ENCODE measurements at places on chromosomes 3 and 15.

DNA sequence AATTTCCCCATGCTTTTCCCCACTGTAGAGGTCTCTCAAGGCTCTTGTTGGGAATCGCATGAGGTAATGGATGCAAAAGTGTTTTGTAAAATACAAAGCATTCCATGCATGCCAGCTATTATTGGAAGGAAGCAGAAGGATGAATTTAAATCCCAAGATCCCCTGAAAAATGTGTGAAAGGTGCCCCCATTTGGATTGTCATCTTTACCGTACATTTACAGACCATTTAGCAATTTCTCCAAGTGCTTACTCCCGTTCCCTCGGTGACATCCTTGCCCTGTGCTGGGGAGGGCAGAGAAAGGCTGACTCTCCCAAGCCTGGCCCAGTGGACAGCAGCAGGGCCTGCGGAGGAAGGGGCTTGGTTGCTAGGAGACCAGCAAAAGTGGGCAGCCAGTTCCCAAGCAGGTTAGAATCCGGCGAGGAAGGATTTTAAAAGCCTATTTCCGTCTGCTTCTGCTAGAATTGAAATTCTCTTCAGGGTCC lies 31.1 kb upstream of the NEO1 start:
- DNase-seq = no peak

DNA sequence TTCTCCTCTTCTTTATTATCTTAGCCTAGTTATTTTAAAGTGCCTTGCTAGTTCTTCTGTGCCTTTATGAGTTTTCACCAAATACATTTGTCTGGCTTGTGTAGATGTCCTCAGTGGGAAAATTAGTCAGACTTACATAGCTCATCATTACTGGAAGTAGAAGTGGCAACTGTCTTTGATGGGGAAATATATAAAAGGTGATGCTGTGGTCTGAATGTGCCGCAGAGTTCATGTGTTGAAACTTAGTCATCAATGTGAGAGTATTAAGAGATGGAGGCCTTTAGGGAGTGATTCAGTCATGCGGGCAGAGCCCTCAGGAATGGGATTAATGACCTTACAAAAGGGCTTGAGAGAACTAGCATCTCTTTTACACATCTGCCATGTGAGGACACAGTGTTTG lies 6.4 kb upstream of the ERICH6 start:
- DNase-seq = no peak

DNA sequence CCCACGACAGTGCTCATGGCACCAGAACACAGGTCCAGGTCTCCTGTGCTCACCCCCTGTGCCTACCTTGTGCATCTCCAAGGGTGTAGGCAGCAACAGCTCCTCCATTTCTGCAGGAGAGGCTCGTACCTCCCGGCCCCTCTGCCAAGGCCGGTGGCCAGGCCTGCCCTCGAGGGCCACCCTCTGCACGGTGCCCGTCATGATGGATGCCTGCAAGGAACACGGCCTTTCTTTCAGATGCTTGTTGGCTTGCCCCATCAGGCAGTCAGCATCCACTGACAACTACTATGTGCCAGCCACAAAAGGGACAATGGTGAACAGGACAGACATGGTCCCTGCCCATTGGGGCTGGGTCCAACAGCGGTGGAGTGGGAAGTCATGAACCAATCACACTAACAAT lies 43.8 kb downstream of the GRIP2 start:
- DNase-seq = no peak

- DNase-seq = no peak
Measured at GRCh38 chr3:152554980-152555379, 280.0 kb upstream of the P2RY1 start.

- no peak for DNase-seq
Measured at GRCh38 chr3:119469418-119470189, 841 bp downstream of the POGLUT1 start.

GRCh38 chr15:101210058-101210457 lies 41.8 kb downstream of the CHSY1 start:
- DNase-seq = no peak

Measured in H4 (cell line).